ENCODE measurements at places on chromosomes 7 and 10. TPM values are rescaled to one million over a fixed set of nuclear protein-coding genes. Genes with fewer than 3 reads are reported as not detected.

Gene SFTPA1
- total RNA-seq, result not detected

Gene COG5
- 28.5 TPM for total RNA-seq

Gene ELFN1
- total RNA-seq, result 1.5 TPM

Gene PILRA
- 2.5 TPM for total RNA-seq

Gene LEP
- not detected for total RNA-seq

Gene SUN3
- 0.64 TPM for total RNA-seq

Gene NPSR1
- total RNA-seq, result not detected

Gene GPER1
- total RNA-seq, result 1.8 TPM

Gene TRIM8
- 181 TPM for total RNA-seq

Gene INTS15
- 24.1 TPM for total RNA-seq

Gene STAG3
- total RNA-seq, result 0.15 TPM

Gene PNLIPRP1
- not detected for total RNA-seq

Gene RNF148
- total RNA-seq, result not detected

Gene GDF2
- total RNA-seq, result not detected

Gene HABP2
- total RNA-seq, result 0.48 TPM

Gene VAX1
- not detected for total RNA-seq

Gene IKZF1
- total RNA-seq, result not detected

Gene FXYD4
- total RNA-seq, result not detected

Gene DENND2A
- 5.3 TPM for total RNA-seq

Gene GIMAP2
- 31.6 TPM for total RNA-seq

Gene CYP2C19
- total RNA-seq, result not detected
